Bone marrow (tissue), 2 donors: ENCODE measurements at places on chromosomes 12 and 14.

- DNase-seq = no peak
Measured at GRCh38 chr14:87079416-87079815, 913.6 kb downstream of the GALC start.

DNA sequence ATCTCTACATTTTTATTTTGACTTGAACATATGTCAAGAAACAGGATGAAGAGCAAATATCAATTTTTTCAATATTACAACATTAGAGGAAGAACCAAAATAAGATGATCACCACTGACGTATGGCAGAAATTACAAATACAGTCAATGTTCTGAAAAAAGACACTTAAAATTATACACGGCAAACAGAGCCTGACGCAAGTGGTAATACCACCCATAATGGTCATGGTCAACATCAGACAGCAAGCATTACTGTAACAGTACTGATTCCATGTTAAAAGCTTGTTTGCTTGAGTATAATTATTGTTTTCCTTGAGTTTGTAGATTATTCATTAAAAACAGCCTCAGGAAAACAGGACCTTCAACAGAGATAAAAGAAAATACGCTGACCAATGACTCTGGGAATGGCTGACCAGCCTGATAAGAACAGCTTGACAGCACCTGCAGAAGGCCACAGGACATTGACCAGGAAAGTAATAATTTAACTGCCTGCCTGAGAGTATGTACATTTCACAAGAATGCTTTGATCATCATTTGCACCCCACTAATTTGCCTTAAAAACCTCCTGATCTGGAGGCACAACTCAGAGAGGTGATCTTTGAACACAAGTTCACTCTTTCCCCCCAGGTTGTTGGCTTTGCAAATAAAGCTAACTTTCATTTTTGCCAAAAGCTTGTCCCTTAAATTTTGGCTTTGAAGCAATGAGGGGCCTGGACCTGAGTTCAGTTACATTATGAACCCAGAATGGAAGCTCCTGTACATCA, 187.3 kb downstream of the IPO8 start:
- no peak for DNase-seq

- no peak for DNase-seq
Measured at GRCh38 chr12:111768159-111768895, 1.6 kb downstream of the ALDH2 start.

DNA sequence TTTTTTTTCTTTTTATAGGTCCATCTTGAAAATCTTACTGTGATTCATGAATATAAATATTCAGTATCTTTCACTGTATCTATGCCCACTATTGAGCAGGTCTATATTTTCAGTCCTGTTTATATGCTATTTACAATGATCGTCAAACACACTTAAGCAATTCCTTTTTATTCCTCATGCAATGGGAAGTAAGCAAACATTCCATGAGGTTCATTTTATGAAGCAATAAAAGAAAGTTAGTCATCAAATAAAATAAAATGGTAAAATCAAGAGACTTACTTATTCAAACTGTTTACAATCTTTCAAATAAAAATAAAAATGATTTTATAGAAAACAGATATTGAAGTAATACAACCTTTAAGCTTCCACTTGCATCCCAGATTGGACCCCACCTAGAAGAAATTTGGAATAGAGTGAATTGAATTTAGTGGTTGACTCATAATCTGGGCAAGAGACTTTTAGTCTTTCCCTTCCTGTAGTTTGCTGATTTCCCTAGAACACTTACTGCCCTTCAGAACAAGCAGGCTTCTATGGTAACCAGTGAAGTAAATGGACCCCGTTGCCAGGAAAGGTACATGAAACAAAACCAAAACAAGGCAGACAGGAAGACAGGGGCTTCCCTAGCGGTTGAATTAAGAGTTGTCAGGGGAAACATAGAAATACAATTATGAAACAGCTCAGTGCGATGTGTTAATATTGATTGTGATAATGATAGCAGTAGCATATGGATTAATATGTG, 241.0 kb upstream of the ATP2B1 start:
- DNase-seq = peak; percentile 91

- DNase-seq = no peak
Measured at GRCh38 chr12:57240066-57240921, 10.7 kb downstream of the STAC3 start.

DNA sequence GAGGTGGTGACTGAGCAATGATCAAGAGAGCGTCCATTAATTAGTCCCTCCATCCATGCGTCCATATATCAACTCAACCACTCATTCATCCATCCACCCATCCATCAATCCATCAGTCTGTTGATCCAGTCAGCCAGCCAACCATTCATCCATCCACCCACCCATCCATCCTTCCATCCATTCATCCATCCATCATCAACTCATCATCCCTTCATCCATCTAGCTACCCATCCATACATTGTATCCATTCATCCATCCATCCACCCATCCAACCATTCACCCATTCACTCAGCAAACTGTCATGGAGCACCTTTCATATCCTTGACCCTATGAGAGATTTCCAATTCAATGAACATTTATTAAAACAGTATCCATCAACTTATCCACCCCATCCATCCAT, 28.1 kb downstream of the MAP1LC3B2 start:
- no peak for DNase-seq

DNA sequence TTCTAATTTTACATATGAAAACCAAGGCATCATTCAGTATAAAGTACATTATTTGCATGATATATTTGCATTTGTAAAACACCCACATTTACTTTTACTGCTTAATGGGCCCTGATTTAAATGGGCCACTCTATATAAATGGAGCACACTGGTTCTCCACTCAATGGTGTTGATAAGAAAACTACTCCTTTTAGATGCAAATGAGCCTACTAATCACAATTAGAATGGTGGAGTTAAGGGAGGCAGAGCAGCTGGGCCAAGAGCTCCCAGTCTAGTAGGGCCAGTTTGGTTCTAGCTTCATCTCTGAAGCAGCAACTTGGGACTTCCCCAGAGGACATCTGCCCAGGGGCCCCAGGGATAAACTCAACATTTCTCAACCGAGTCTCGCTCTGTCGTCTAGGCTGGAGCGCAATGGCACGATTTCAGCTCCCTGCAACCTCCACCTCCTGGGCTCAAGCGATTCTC, 120.7 kb downstream of the FOXN3 start:
- no peak for DNase-seq

DNA sequence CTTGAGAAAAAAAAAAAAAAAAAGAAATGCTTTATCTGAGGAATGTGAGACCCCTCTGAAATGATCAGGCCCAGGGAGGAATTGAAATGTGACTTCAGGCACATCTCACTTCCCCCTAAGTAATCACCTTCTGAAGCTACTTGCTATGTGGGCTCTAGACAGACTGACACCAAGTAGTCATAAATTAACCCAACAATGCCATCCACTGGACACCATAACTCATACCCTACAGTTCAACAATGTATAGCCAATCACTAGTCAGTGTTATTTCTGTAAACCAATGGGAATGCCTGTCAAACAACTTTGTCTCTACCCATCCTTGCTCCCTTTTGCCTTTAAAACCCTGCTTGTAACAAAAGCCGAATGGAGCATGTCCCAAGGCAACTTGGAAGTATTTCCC, 182.7 kb upstream of the TMPO start:
- no peak for DNase-seq

GRCh38 chr12:83827193-83827592, 1085.4 kb downstream of the SLC6A15 start:
- no peak for DNase-seq

- DNase-seq = no peak
Measured at GRCh38 chr12:27192118-27192802, 51.8 kb upstream of the STK38L start.

DNA sequence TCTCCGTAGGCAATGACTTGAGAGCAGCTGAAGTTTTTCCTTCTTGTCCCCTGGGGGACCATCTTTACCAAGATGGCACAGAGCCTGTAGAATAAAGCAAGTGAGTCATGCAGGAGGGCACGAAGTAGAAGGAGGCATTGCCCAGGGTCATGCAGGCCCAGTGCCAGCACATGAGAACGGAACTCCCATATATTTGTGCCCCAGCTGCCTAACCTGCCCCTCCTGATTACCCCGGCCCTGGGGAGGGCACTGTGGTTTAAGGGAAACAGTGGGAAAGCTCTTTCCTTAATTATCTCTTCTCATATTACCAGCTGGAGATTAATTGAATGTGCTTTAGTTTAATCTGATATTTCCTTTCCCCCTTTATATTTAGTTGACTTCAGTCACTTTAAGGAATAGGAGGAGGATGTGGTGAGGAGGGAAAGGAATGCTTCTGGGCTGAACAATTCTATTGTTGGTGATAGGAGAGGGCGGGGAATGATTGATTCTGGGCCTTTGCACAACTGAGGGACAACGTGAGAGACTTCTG, 51.9 kb downstream of the RASSF8 start:
- no peak for DNase-seq

DNA sequence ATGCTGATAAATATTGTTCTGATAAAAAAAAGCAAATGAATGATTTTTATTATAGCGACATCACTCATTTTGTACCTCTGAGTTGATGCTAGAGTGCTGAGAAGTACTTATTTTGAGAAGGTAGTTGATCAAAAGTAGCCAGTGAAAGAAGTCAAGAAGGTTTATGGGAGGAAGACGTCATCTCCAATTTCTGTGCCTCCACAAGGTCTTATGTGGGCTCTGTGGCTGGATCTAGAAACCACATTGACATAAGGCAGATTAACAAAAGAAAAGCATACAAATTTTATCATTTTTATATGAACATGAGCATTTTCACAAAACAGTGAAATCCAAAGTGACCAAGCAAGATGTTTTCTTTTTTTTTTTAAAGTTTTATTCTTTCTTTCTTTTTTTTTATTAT, 289.5 kb upstream of the FAR2 start:
- no peak for DNase-seq

GRCh38 chr14:66974397-66975025, 214.7 kb upstream of the GARIN2 start:
- DNase-seq = no peak

DNA sequence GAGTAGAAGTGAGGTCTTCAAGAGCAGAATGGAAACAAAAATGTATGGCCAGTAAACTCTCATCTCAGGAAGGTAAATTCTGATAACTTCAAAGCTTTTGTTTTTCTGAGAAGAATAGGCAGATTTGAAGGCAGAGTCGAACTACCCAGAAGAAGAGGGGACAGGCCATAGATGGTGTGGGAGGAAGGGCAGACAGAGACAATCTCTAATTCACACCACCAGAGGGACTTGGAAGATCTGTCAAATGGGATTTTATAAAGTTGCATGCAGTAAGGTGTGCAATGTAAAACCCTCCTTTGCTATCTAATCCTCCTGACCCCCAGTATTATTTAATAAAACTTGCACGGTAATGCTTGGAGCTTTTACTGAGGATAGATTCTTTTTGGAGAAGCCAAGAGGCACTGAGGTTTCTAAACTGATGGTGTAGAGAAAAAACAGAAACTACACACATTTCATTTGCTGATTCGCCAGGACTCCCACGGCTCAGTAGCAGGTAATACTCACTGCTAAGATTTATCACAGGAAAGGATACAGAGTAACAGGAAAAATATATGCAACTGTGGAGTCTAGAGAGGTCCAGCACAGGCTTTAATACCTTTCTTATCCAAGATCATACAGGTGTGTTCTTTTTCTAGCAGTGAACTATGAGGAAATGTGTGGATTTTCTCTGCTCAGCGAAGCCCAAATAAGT, 18.3 kb downstream of the SLC38A2 start:
- DNase-seq = no peak

DNA sequence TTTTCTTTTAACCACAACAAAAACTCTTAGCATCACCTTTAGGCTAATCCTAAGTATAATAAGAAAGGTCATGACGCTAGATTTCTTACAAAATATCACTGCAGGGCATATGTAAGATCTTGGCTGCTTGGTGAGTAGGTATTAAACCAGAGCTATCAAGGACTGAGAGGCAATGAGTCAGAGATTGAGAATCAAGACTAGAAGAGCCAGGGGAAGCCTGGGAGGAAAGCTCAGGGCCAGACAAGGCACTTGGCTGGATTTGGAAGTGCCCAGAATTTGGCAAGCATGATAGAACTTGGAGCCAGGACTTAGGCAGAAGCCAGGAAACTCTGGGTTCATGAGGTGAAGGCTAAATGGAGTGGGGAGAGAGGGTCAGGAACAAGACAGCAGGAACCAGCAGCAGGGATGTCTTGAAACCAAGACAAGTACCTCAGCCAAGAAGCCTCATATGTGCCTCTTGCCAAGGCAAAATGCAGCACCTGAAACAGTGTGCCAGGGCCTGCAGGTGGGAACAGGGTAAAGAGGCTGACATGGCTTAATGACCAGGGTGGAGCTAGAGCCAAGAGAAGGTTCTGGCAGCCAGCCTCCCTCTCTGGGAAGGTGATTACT, 49.9 kb downstream of the PTHLH start:
- DNase-seq = no peak

DNA sequence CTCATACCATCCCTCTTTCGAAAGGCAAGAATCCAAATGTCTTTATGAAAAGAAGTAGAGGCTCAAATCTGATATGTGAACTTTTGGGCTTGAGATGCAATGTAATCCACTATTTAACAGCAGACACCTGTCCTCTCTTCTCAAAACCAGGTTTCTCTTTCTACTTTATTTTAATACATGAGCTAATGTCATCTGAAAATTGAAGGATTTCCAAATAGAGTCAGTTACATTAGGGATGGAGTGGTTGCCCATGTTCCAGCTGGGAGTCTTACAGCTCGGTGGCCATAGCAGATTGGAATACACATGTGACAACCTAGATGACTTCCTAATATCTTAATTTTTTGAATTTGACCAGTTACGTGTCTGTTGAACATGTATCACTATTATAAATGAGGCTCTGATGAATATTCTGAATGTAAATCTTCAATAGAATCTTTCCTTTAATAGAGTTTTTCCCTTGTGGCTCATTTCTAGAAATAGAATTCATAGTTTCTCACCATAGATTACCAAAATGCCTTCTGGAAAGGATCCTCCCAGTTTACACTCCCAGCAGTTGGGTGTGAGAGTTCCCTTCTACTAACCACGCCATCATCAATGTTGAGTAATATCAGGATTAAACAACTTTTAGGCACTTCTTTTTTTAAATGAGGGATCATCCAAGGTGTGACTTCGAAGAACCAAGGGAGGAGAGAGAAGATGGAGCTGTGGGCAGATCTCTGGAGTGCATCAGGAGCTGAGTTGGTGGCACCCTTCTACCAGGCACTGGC, 49.2 kb downstream of the GPR135 start:
- no peak for DNase-seq

GRCh38 chr12:93772003-93772700, 95.0 kb downstream of the CRADD start:
- DNase-seq = no peak

GRCh38 chr14:72738161-72738611, 155.7 kb downstream of the DPF3 start:
- DNase-seq = no peak

DNA sequence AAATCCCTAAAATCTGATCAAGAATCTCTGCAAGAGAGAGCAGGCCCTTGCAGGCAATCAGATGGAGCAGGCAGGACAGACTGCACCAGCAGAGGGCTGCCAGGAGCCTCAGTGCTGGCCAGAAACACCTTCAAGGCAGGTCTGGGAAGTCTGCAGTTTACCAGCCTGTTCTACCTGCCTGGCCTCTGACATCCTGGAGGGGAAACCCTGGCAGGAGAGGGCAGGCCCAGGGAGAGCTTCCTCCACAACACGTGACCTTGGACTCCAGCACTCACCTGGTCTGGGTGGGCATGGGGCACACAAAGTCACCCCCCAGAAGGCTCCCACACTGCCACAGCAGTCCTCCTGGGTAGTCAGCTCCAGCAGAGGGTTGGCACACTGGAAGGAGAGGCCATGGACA, 56.0 kb downstream of the ISCA2 start:
- DNase-seq = no peak
